A673 (cell line): ENCODE measurements at places on chromosomes 6 and 20.

GRCh38 chr6:114556846-114557488 is 214.1 kb upstream of the HS3ST5 start:
- DNase-seq, result no peak

- no peak for DNase-seq
Observed at GRCh38 chr20:52290569-52290968, 99.0 kb upstream of the ZFP64 start.

DNA sequence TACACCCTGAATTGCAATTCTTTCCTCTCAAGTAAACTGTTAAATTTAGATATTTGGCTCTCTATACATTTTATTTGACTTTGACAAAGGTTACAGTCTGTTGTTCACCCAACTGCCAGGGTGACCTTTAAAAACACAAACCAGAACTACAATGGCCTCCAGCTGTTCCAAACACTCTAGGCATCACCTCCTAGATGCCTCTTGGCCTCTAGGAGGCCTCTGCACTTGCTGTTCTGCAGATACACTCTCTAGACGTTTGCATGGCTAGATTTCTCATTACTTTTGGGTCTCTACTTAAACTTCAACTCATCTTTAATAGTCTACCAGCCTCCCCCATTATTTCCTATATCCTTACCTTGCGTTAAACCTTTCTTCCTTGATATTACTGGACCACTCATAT is 102.8 kb upstream of the BEND3 start:
- DNase-seq, result no peak

DNA sequence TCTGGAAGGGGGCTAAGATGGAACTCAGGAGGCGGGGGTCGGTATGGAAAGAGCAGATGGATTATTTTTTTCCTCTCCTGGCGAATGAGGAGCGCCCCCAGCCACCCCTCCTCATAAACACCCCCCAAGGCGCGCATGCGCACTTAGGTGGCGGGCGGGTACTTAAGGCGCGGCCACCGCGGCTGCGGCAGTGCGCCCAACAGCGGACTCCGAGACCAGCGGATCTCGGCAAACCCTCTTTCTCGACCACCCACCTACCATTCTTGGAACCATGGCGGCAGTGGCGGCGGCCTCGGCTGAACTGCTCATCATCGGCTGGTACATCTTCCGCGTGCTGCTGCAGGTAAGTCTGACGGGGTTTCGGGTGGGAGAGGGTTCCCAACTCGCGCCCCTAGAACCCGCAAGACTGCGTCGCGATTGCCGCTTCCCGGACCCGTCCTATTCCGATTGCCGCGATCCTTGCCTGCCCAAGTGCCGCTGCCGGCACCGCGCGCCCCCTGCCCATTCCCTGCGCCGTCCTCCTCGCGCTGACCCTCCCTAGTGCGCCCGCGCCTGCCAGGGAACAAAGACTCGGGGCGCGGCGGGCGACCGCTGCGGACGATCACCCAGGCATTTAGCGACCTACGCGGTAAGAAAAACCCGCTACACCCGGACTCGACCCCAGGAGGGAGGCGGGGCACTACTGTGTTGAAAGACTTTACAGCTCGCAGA is at the start of gene NNAT:
Gene NNAT, plus strand, starts transcription at position 190 of the 711 bp plus-strand sequence. Its CDS starts 82 bp downstream, at position 272.
- DNase-seq, result no peak

DNA sequence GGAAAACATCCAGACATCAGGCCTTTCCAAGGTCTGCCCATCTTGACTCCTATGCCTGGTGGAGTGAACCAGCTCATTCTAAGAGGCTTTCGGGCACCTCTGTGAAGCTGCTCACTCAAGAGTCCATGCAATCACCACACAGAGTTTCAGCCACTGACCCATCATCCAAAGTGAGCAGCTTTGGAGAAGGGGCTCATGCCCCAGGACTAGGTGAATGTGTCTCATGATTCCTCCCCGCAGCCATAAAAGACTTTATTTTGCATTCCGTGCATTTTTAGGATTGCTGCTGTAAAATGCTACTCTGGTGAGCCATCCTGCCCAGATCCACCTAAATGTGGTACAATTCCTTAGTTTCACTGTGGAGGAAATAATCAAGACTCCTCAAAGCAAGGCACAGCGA is 44.5 kb upstream of the EZR start:
- no peak for DNase-seq

- DNase-seq, result no peak
Observed at GRCh38 chr6:14921878-14922671, 323.8 kb upstream of the JARID2 start.

GRCh38 chr20:48648482-48649051 is 179.2 kb downstream of the PREX1 start:
- no peak for DNase-seq

- no peak for DNase-seq
Observed at GRCh38 chr20:46330072-46330763, 21.9 kb upstream of the CDH22 start.

GRCh38 chr6:142485256-142485655 is 183.4 kb downstream of the ADGRG6 start:
- DNase-seq, result no peak

- no peak for DNase-seq
Observed at GRCh38 chr6:100194535-100194934, 200.5 kb upstream of the MCHR2 start.

- no peak for DNase-seq
Observed at GRCh38 chr6:42758756-42759430, 13.0 kb upstream of the TBCC start.

- DNase-seq, result no peak
Observed at GRCh38 chr20:21105429-21106170, 558 bp downstream of the LINC00237 start.

- DNase-seq, result no peak
Observed at GRCh38 chr6:11426571-11426970, 111.0 kb upstream of the TMEM170B start.

- no peak for DNase-seq
Observed at GRCh38 chr20:17868151-17868550, 100.4 kb downstream of the SNX5 start.

DNA sequence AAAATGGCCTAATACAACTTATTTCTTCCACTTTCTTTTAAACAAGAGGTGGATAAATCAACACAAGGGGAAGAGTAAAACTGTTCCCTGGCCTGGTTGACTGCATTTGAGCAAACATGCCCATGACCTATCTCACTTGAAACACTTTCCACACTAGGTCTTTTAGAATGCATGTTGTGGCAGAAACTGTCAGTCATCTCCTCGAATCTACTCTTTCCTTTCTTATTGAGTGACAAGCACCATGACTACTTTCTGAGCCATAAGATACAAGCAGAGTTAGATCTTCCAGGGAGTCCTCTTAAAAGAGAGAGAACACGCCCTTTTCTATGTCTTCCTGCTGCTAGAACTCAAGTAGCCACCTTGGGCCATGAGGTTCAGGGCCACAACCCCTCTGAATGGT is 66.5 kb downstream of the PTPRT start:
- DNase-seq, result no peak

DNA sequence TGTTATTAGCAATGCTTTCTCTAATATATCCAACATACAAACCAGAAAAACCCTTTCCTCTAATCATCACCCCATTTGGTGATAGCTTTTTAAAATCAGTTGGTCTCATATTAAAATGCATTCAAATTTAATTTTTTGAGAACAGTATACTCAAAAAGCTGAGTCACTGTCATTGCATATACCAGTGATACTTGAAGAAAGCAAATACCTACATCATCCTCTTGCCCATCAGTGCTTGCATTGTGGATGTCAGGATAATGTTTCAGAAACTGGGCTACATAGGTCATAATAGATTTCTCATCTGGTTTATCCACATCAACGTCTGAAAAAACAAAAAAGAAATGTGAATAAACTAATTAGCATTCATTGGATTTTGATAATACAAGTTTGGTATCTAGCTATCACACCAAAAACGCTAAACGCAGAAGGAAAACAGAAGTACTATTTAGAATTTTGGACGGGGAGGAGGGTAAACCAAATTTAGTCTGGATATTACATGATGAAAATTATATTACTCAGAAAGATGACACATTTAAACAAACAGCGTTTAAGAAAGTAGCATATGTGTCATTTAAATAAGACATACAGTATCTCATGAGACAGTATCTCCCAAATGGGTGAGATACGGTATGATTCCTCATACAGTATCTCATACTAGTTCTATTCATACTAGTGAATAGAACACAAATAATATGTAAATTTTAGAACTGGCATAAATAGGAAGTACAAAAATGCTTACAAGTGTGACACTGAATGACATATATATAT is 134.6 kb downstream of the SYNE1 start:
- DNase-seq, result no peak

DNA sequence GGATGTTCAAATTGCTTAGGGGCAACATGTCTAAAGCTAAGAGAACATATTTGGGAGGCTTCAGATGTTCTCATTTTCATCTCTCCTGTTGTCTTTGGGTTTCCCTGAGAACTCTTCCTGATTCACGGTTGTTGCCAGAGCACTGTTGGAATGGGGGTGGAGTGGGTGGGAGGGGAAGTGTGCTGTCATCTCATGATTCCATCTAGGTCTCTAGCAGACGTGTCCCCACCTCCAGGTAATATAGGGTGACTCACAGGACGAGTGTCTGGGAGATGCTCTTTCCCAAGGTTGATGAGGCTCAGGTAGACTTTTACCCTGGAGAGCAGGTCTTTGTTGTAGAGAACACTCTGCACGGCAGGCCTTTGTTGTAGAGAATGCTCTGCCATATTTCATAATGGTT is 636.9 kb downstream of the QKI start:
- no peak for DNase-seq

- no peak for DNase-seq
Observed at GRCh38 chr20:52201395-52201794, 9.8 kb upstream of the ZFP64 start.

- DNase-seq, result no peak
Observed at GRCh38 chr20:38770546-38770945, 22.3 kb downstream of the ACTR5 start.

DNA sequence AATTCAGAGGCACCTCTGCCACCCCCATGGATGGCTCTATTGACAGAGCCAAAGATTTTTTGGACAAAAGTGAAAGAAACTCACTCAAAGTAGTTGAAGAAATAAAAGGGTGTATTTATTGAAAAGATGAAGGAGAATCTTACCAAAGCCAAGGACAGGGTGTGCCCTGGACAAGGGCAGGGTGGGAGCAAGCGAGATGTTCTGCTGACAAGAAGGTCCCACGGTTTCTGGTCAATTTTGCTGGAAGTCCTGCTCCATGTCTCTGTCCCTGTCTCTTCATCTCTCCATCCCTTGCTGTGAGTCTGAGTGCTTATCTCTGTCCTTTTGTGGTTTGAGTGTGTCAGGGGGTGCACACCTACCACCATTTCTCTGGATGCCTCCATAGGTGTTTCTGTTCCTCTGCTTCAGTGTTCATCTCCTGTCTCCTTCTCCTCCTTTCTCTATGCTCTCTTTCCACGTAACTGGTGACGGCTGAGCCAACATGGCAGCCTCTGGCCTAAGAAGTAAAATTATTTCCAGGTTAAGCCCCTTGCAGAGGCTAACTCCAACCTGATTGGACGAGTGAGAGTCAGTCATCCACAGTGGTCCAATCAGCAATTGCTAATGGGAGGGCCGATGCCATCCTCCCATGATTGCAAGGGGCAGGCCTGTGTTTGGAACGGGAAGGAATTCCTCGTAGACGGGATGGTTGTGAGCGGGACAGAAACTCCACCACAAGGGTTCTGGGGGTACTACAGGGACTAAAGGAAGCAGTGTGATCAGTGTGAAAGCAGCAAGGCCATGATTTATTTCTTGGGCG is 502.1 kb upstream of the CDH4 start:
- peak; percentile 10 for DNase-seq

- DNase-seq, result no peak
Observed at GRCh38 chr20:44707018-44707579, 8.1 kb upstream of the CCN5 start.

GRCh38 chr6:72084992-72085569 is 198.7 kb downstream of the RIMS1 start:
- peak; percentile 57 for DNase-seq

- DNase-seq, result no peak
Observed at GRCh38 chr20:60214901-60215815, 256.9 kb downstream of the CDH26 start.
